ENCODE measurements at places on chromosomes 5 and 9.
A peak's percentile ranks its signal among the peaks of the same experiment; 100 is the strongest.

- DNase-seq = no peak
Measured at GRCh38 chr9:98331536-98332259, 76.2 kb upstream of the TBC1D2 start.

- DNase-seq = no peak
Measured at GRCh38 chr9:86604741-86605140, 250.5 kb upstream of the TUT7 start.

- no peak for DNase-seq
Measured at GRCh38 chr9:75417471-75417870, 329.2 kb downstream of the OSTF1 start.

DNA sequence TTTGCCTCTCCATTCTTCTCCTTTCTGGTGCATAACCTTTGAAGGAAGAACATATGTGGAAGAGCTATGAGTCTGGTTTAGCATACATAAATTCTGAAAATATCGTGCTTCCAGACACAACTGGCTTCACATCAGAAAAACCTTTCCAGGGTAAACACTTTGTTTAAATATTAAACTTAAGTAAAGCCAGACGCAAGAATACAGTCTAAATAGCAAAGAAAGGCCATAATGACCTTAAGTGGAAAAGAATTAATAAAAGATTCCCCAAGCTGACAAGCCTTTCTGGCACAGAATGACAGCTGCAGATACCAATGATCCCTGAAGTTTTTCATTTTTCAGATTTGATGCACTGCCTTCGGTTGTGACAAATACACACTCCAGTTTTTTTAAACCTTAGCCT, 13.5 kb upstream of the TSSK1B start:
- no peak for DNase-seq

- DNase-seq = no peak
Measured at GRCh38 chr9:31606678-31607077, 777.8 kb upstream of the ACO1 start.

GRCh38 chr9:127361561-127361960, 35.4 kb upstream of the SLC2A8 start:
- no peak for DNase-seq

- no peak for DNase-seq
Measured at GRCh38 chr5:143177263-143177983, 226.1 kb downstream of the NR3C1 start.

DNA sequence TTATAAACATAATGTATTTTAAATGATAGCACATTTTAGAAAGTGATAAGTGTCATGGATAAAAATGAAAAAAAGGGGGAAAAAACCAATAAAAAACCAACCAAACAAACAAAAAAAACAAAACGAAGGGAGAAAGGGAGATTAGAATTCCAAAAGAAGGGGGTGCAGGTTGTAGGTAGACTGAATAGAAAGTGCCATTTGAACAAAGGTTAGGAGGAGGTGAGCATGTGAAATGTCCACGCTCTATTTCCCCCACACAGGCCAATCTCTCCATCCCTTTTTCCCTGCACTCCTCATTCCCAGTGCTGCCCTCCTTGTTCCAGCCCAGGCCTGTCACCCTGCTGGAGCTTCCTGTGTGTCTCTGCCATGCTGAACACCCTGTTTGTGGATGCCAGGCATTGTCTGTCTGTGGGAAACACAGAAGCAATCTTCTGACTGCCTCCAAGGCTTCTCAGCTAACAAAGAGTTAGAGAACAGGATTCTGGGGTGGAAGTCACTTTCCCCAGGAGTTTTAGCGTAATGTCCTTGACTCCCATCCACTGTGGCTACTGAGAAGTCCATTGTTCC, 138.8 kb downstream of the ADAMTS16 start:
- DNase-seq = no peak

DNA sequence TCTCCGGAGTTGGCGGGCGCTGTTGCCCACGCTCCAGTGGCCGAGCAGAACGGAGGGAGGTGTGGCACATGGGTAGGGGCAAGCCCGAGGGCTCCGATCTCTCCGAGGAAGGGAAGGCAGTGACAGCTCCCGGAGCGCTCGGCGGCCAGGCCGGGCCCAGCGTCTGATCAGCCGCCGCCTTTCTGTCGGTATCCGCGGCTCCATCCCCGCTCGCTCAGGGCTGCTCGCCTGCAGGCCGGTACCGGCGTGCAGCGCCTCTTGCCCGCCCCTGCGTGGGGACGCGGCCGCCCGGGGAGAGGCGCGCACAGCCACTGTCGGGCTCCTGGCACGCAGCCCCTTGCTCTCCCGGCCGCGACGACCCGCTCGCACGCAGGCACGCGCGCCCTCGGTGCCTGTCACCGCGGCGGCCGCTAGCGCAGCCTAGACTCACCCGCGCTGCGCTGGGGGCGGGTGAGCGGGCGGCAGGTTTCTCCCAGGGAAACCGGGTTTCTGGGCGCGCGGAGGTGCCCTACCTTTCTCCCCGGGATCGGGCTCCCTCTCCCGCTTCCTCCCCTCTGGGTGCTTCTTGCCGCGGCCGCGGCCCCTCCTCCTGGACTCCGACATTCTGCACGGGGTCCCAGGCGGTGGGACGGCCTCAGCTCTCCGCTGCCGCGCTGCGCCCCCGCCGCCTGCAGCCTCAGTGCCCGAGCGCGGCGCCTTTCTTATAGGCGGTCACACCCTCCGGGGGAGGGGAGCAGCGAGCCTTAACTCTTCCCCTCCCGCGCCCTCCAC, 108.4 kb downstream of the PSD2 start:
- peak; percentile 25 for DNase-seq

DNA sequence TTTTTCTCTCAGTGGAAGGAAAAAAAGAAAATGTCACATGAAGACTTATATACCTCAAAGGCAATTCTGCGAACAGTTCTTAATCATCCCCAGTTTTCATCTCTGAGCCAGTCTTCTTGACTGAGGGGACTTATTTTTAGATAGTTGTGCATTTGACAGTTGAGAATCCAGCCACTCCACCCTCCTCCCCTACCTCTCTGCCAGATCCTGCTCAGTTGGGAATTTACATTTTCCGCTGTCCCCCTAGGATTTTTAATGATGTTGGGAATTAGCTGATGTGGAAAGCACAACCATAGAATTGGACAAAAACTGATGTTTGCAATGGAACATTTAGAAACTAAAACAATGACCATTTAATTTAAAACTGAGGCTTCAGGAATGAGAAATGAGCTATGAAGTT, 194.3 kb upstream of the PIK3R1 start:
- DNase-seq = no peak

- no peak for DNase-seq
Measured at GRCh38 chr5:174533751-174534241, 190.6 kb upstream of the MSX2 start.

DNA sequence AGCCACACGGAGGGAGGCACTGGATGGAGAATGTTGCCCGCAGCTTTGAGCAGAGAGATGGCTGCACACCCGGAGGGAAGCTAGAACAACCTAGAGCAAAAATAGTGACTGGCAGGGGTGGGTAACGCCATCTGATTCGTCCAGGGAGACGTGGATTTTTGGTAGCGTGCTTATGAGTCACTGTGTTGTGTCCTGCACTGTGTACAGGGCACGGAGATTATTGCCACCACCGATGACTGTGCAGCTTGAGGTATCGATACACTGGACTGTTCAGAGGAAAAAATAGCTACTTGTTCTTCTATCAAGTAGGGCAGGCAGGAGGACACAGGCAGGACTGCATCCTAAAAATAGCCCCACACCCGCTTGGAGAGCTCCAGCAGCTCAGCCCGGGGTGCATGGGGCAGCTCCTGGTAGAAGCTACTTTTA, 6.0 kb downstream of the UBE2QL1 start:
- no peak for DNase-seq

DNA sequence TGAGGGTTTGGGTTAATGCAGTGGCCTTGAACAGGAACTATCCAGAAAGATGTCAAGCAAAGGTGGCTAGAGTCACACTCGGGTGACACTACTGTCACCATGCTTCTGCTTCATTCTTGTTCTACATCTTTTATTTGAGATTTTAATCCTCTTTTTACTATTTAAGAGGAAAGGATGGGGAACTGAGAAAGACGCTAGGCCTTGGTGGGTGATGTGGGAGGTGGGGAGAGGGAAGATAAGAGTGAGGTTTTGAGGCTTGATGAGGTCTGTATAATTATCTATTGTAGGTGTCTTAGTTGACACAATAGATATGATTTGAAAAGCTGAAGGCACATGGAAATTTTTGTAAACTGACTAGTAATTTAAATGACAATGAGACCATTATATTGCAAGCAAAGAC, 3.5 kb upstream of the BASP1 start:
- DNase-seq = no peak

- DNase-seq = no peak
Measured at GRCh38 chr5:142074006-142074405, 34.6 kb upstream of the NDFIP1 start.

GRCh38 chr9:95027914-95028852, 289.3 kb downstream of the FANCC start:
- DNase-seq = no peak

DNA sequence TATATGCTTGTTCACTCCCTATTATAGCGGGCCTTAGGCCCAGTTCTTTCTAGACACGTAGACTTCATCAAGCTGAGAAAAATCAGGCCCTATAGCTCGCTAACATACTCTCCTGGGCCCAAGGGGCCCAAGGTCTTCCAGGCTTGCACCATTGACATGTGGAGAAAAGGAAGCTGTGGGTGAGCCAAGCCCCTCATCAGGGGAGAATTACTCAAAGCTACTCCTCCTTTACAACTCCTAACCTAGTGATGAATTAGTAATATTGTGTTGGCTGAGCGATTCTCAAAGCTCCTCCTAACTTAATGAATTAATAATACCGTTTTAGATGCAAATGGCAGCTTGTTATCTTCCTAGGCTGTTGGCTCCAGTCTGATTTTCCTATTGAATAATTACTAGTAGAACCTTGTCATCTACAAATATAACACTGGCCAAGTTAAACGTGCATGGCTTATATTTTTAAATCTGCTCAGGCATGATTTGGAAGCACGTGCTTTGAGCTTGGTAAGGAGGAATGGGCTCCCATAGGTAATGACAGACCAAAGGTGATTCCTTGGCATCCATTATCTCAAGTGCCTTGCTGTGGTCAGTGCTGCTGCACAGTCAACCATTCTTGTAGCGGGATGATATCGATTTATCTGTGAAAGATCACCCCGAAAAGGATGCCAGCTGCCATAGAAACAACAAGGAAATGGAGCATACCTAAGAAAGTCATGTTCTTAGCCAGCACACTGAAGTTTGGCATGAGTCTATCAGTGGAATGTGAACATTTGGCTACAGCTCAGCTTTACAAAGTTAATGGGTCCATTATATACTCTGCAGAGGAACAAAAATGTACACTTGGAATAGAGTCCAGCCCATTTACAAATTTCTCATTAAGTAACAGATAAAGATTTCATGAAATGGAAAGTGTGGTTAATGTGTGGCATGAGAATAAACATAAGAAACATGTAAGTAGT, 23.8 kb downstream of the LVRN start:
- no peak for DNase-seq

DNA sequence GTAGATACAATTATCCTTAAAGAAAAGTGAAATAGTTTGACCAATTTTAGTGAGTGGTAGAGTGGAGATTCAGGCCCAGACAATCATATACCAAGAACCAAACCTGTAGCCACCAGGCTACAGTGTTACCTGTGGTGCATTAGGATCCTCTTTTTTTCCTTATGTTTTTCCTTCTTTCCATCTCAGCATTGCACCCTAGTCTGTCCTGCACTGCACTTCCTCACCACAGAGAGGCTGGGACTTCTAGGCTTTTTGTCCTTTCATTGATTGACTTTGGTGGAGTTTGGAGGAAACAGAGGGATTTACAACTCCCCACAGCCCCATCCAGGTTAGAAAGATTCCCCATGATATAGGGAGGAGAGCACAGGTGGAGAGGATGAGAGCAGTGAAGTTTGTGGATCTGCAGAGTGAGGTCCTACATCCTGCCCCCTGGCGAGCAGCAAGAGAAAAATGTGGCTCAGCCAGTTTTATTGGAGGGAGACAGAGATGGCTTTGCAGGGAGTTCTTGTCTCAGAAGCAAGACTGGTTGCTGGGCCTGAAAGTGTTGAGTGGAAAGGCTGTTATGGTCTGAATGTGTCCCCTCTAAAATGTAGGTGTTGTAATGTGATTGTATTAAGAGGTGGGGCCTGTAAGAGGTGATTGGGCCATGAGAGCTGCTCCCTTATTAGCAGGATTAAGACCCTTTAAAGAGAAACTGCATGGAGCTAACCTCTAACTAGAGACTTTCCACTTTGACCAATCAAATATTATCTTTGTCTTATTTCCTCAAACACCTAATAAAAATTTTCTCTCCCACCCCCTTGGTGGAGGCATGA, 36.2 kb downstream of the KIF4B start:
- no peak for DNase-seq

DNA sequence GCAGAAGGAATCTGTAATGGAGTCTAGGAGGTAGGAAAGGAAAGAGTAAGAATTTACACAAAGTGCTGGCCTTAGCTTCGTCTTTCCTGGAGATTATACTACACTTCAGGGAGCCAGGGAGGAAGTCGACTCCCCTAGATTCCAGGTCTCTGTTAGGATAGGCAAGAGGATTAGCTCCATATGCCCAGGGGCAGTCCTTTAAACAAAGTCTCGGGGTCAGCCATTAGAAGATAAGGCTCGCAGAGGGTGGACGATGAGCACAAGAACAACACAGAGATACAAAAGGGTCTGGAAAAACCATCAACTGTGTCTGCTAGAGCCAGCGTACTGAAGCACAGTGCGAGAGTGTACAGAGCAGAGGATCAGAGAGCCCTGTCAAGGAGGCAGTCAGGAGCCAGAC, 344.7 kb upstream of the TNC start:
- DNase-seq = no peak

- peak; percentile 60 for DNase-seq
Measured at GRCh38 chr5:109690242-109690974, 681 bp downstream of the MAN2A1 start.

DNA sequence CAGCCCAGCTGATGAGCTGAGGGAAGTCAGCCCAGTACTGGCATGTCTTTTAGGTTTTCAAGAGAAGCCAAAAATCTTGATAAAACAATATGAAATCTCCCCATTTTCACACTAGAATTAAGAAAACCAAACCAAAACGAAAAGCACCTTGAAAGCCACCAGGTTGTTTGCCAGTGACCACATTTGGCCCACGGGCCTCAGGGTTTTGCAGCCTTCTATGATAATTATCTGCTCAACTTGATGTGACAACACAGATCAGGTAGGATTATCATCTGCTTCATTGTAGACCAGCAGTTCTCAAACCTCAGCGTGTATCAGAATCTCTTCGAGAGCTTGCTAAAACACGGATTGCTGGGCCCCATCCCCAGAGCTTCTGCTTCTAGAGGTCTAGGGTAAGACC, 101.4 kb downstream of the GALNT10 start:
- DNase-seq = no peak
